Stimulated activated CD4-positive, alpha-beta T cell treated with anti-CD3 and anti-CD28 coated beads, Interleukin-2, amount 100 ng/mL, for 48 hours (primary cell): ENCODE measurements at places on chromosomes 1 and 21.

DNA sequence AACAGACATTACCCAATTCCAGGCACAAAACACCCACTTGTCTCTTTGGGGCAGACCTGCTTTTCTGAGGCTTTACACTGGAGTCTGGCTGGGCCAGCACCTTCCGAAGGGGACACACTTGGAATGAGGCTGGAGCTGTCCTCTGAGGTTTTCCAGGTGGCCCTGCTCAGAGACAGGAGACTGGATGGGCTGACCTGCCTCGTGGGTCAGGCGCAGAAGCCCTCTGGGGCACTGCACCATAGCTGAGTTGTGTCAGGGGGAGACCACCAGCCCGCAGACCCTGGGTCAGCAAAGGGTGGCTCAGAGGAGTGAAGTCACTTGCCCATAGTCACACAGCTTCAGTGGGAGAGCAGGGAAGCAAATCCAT lies 1.8 kb downstream of the SH2D5 start:
- no peak for DNase-seq

GRCh38 chr1:23473037-23473800 lies 10.8 kb downstream of the ASAP3 start:
- no peak for DNase-seq

- no peak for DNase-seq
Observed at GRCh38 chr1:153431928-153432327, 15.6 kb downstream of the S100A7A start.

- DNase-seq, result no peak
Observed at GRCh38 chr1:110786802-110787327, 86.1 kb upstream of the CD53 start.

GRCh38 chr1:220655961-220656740 lies 34.0 kb upstream of the C1orf115 start:
- DNase-seq, result no peak

DNA sequence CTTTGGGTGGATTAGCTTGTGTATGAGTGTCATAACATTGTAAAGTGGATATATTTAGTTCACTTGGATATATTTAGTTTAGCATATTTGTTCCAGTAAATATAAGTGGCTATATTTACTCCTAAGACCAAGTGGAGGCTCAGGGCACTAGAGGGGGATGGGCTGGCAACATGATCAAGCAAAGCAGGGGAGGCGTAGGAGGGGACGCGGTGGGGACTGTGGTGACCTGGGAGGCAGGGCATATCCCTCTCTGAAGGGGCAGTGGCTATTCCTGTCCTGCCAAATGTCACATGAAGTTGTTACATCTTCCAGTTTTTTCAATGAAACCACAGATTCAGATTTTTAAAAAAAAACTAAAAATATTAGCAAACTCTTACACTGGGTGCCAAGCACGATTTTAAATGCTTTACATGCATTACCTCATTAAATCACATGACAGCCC lies 51.9 kb upstream of the EDN2 start:
- no peak for DNase-seq

DNA sequence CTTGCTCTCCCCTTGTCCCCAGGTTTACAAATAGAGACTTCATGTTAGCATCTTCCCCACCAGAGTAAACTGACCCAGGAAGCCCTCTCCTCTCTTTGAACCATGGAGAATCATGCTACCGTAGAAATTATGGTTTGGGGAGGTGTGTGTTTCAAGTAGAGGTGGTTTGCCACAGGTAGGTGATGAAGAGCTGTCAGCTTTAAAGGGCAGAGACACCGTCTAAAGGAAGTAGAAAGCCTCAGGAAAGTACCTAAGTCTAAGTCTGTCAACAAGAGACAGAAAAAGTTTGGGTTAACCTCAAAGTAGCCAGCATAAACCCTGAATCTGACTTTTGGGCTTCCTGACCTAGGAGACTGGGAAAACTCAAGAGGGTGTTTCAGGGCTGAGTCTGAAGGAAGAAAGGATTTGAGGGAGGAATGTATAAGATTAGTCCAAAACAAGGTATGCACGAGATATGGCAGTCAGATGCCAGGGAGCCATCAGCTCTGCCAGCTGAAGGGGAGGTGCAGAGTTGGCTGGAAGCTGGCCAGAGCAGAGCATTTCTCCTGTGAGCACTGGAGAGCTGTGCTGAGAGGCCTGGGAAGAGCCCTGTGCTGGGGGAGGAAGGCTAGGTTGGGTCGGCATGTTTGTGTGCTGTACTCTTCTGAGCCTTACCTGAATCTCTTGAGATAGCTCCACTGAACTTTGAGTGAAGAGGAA lies 14.3 kb downstream of the ADAMTSL4 start:
- no peak for DNase-seq

GRCh38 chr1:65429806-65430205 lies 9.3 kb downstream of the LEPR start:
- DNase-seq, result no peak

DNA sequence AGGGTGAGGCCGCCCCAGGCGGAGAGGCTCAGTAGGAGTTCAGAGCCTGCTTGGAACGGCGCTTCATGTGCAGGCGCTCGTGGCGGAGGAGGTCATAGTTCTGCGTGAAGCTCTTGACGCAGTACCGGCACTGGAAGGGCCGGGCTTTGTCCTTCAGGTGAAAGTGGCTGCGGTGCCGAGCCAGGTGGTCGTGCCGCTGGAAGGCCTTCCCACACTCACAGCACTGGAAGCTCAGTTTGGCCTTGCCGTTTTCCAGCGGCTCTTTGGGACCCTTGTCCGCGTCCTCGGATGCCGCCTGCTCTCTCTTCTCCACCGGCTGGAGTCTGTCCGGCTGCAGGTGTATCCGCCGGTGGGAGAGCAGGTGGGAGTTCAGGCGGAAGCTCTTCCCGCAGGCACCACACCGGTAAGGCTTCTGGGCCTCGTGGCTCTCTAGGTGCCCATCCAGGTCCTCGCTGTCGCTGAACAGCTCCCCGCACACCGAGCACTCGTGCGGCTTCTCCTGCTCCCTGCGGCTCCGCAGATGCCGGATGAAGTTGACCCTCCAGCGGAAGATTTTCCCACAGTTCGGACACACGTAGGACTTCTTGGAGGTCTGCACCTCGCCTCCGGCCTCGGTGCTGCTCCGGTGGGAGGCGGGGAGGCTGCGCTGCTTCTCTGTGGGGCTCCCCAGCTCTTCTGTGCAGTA lies 31.0 kb downstream of the ZNF496 start:
- DNase-seq, result no peak

GRCh38 chr1:118244194-118244593 lies 59.2 kb upstream of the SPAG17 start:
- no peak for DNase-seq

- no peak for DNase-seq
Observed at GRCh38 chr21:45892916-45893739, 88.4 kb upstream of the COL6A1 start.

GRCh38 chr21:39972471-39972870 lies 105.2 kb downstream of the PCP4 start:
- DNase-seq, result no peak
